ENCODE measurements at places on chromosomes 5 and 9.

DNA sequence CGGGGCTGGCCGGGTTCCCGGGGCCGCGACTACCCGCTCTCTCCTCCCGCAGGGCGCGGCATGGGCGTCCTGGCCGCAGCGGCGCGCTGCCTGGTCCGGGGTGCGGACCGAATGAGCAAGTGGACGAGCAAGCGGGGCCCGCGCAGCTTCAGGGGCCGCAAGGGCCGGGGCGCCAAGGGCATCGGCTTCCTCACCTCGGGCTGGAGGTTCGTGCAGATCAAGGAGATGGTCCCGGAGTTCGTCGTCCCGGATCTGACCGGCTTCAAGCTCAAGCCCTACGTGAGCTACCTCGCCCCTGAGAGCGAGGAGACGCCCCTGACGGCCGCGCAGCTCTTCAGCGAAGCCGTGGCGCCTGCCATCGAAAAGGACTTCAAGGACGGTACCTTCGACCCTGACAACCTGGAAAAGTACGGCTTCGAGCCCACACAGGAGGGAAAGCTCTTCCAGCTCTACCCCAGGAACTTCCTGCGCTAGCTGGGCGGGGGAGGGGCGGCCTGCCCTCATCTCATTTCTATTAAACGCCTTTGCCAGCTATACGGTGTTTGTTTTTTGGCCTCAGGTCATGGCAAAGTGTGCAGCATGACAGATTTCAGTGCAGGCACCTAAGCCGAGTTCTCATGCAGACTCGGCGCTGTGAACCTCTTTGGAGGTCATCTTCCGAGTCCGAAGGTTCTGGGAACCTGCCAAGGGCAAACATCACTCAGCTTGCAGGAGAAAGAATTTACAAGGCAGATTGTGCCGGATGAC lies 516 bp downstream of the MRPL41 start:
- no peak for DNase-seq

- DNase-seq, result no peak
Measured at GRCh38 chr5:153641183-153641688, 150.8 kb downstream of the GRIA1 start.

DNA sequence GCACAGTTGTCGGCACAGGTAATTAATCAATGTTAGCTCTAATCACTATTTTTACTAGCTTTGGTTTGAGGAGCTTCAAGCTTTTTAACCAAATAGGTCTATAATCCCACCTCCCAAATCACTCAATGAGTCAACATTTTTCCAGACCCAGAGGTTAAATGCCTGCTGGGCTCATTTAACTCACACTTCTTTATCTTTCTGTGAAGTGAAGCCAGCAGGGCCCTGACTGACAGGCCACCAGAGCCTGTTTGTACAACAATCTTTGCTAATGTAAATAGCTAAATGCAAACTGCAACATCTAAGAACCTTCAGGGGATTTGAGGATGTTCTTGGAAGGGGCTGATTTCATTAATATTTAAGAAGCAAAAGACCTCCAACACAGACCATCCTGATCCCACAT lies 98.4 kb upstream of the NREP start:
- no peak for DNase-seq

GRCh38 chr9:87868175-87868574 lies 14.5 kb upstream of the SPATA31E1 start:
- no peak for DNase-seq

DNA sequence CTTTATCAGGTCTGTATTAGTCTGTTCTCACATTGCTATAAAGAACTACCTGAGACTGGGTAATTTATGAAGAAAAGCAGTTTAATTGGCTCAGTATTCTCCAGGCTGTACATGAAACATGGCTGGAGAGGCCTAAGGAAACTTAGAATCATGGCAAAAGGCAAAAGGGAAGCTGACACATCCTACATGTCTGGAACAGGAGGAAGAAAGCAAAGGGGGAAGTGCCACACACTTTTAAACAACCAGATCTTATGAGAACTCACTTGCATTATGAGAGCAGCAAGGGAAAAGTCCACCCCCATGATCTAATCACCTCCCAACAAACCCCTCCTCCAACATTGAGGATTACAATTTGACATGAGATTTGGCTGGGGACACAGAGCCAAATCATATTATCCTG lies 132.1 kb downstream of the PCSK1 start:
- no peak for DNase-seq

GRCh38 chr5:112703866-112704820 lies 33.5 kb upstream of the APC start:
- no peak for DNase-seq

GRCh38 chr9:21833090-21833801 lies 30.8 kb downstream of the MTAP start:
- no peak for DNase-seq

- no peak for DNase-seq
Measured at GRCh38 chr5:62282064-62282463, 23.9 kb upstream of the KIF2A start.

GRCh38 chr5:57417971-57418370 lies 64.6 kb downstream of the ACTBL2 start:
- no peak for DNase-seq

- peak; percentile 85 for DNase-seq
Measured at GRCh38 chr5:150523472-150524350, 15.8 kb downstream of the NDST1 start.

GRCh38 chr5:119439140-119439631 lies 13.1 kb upstream of the HSD17B4 start:
- no peak for DNase-seq

DNA sequence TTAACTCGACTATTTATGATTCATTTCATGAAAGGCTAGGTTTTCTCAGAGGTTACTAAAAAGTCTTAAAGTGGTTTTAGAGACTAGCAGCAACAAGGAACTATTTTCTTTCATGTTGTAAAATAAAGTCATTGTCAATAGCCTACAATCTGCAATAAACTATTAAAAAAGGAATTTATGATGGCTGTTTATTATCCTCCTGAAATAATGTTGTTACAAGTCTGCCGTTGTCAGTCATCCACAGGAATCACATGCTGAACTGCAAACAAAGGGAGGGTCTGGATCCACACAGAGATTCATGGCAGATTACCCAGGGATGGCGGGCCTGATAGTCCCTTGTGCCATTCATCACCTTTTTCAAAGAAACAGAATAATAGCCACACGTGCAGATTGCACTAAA lies 49.2 kb downstream of the TMEM174 start:
- no peak for DNase-seq
